ENCODE measurements at places on chromosomes 16 and 17.

DNA sequence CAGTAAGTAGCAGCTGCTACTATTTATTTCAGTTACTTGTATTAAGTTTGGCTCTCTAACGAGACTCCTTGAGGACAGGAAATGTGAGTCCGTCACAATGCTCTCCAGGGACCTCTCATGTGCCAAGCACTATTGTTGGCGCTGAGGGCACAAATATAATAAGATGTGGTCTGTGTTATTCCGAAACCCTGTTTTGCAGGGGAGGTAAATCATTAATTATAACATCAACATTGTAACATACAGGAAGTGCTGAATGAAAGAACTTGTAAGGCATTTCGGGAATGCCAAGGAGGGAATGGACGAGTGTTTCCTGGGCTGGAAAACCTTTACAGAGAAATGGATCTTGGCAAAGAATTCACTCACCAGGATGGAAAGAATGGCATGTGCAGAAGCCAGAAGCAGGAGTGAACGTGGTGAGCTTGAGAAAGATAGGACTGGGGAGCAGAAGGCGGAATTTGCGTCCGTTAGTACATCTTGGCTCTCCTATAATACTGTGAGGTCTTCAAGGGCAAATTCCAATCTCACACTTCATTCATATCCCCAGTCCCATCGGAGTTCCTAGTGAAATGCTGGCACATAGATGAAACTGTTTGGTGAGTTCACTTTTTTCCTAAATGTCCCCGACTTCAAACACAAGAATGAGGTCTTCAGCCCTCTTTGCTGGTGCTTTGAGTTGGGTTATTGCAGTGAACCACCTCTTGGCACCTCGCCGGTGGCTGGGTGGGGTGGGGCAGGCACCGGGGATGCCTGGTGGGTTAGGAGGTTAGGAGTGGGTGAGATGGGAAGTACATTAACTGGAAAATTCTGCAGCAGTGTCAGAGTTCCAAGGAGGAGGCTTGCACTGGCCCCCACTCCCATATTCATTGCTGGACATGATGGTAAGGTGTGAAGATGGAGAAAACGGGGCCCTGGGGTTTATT is 11.5 kb downstream of the TAC4 start:
- DNase-seq, result no peak

DNA sequence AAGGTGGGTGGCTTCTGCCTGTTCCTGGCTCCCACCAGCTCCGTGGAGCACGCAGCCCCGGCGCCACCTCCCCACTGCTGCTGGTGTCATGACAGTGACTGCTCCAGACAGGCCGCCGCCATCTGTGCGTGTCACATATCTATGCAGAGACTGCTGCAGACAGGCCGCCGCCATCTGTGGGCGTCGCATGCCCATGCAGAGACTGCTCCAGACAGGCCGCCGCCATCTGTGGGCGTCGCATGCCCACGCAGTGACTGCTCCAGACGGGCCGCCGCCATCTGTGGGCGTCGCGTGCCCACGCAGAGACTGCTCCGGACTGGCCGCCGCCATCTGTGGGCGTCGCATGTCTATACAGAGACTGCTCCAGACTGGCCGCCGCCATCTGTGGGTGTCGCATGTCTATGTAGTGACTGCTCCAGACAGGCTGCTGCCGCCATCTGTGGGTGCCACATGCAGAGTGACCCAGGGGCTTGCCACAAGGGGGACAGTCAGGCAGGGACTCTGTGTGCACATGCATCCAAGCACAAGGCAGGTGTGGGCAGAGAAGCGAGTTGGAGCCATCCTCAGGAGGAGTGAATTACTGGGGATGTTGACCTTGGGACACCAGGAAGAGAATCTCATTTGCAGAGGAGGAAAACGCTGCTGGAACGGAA is 3.3 kb upstream of the FN3KRP start:
- DNase-seq, result no peak

GRCh38 chr17:39751016-39751543 is 13.3 kb downstream of the GRB7 start:
- DNase-seq, result no peak

GRCh38 chr17:65557349-65558310 is 3.8 kb downstream of the AXIN2 start:
- no peak for DNase-seq

- no peak for DNase-seq
Measured at GRCh38 chr17:78323826-78324390, 36.0 kb downstream of the SOCS3 start.

DNA sequence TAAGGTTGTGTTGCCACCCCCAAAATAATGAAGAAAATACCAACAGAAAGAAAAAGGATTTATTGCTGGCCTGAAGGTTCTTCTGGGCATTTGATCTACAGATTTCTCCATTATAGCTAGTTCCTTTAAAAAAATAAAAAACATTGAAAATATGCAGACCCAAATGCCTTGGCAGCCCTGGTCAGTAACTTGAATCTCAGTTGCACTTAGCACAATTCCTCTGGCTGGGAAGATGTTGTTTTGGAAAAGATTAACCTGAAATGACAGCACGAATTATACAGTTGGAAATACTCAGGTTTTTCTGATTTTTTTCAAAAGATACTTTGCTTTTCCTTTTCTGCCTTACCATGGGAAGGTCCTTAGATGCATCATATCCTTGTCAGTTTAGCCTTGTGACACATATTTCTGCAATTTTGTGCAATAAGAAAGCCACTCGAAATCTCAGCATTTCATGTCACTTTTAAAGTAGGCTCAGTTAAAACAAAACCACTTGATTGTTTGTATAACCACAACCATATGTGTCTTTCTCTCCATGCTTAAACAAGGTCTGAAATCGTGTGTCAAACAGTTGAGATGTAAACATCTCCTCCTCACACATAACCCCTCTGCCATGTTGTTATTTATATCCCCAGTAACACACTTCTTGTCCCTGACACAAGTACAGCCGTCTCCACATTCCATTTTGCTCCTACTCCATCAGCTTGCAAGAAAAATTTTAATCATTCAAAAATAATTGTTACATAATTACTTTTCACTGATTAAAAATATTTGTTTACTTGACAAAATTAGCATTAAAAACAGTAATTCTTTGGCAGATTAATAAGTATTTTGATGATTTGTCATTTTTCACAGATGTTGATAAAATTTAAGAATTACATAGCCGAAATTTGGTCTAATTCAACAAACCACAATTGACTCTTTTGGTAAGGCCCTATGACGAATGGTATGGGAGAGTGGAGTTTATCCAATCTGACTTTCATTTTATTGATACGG is 61.1 kb downstream of the SIAH1 start:
- DNase-seq, result no peak

DNA sequence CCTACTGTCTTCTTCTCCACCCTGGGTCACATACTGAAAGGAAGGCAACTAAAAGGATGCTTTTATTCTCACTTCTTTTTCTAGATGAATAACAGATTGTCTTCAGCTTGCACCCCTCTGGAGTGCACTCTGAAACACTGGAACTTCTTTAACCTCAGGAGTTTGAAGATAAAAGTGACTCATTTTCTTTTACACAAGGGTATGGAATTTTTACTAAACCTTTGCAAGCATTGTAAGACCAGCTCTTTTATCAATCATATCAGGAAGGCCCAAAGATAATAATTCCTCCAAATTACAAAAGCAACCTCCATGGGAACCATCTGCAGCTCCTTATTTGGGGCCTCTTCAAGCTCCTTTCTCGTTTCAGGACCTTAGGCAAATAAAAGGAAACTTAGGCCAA is 193.5 kb upstream of the KIF2B start:
- no peak for DNase-seq

DNA sequence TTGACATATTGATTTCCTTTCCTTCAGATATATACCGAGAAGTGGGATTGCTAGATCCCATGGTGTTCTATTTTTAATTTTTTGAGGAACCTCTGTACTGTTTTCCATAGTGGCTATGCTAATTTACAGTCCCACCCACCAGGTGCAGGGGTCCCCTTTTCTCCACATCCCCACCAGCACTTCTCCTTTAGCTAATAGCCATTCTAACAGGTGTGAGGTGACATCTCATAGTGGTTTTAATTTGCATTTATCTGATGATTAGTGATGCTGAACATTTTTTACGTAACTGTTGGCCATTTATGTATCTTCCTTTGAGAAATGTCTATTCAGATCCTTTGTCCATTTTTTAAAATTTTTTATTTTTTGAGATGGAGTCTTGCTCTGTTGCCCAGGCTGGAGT is 93.9 kb downstream of the SDR42E1 start:
- DNase-seq, result no peak

DNA sequence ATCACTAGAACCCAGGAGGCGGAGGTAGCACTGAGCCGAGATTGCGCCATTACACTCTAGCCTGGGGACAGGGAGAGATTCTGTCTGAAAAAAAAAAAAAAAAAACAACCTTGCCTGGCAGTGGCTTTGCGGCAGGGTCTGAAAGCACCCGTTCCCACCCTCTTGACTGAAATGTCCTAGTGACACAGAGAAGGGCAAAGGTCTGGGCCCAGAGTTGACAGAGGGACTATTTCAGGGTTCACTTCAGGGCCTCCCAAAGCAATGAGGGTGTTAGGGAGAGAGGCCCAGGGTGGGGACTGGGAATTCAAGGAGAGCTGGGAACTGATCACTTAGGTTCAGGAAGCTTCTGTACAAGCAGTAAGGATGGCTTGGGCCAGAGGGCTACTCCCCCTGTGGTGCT is 13.8 kb upstream of the CDRT15L2 start:
- DNase-seq, result no peak

DNA sequence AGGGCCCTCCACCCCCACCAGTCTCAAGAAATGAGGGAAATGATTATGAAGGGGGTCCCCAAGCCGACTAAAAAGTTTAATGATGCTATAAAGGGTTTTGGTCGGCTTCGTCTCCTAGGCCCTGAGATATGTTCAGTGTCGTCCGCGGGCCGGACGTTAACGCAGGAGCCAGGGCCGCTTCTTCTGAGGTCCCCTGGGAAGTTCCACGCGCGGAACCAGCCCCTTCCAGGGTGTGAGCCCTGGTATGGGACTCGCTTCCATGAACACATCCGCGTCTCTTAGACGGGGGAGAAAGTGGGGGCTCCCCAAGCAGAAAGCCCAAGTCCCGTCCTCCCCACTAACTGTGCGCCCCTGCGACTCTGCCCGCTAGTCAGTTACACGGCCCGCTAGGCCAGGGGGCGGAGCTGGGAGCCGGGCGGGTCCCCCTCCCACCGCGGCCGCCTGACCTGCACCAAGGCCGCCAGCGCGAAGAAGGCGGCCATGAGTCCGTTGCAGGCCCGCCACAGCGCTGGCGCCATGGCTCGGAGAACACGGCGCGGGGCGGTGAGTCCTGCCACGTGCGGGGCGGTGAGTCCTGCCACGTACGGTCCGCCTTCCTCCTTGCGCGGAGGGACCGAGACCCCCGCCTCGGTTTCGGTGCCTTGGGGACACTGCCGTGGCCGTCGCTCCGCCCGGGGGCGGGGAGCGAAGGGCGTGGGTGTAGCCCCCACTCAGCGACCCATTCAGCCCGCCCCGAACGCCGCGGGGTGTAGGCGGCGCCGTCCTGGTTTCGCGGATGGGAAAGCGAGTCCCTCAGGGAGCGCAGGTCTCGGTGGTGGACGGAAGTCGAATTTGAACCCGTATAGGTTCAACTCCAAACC is at the start of gene TMEM220:
Gene TMEM220, minus strand, starts transcription at position 690 of the 860 bp plus-strand sequence. Its CDS starts 172 bp downstream, at position 518.
- DNase-seq, result no peak

GRCh38 chr17:6870841-6871240 is 39.3 kb upstream of the TEKT1 start:
- DNase-seq, result no peak

- DNase-seq, result no peak
Measured at GRCh38 chr16:17753434-17753833, 282.7 kb upstream of the XYLT1 start.

DNA sequence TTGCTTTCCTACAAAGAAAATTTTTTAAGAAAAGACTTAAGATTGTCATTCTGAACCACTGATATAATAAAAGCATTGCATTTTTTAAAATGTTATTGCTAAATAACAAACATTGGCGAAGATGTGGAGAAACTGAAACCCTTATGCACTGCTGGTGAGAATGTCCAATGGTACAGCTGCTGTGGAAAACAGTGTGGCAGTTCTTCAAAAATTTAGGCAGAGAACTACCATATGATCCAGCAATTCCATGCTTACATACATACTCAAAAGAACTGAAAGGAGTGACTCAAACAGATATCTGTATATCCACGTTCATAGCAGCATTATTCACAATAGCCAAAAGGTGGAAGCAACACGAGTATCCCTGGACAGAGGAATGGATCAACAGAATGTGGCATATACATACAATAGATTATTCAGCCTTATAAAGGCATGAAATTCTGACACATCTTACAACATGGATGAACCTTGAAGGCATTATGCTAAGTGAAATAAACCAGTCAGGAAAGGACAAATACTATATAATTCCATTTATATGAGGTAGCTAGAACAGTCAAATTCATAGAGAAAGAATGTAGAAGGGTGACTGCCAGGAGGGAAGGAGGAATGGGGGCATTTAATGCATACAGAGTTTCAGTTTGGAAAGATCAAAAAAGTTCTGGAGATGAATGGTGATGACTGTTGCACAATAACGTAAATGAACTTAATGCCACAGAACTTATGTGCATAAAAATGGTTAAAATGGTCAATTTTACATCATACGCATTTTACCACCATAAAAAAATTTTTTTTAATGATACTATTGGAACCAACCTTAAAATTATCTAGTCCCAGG is 92.1 kb downstream of the CACNG1 start:
- DNase-seq, result no peak

DNA sequence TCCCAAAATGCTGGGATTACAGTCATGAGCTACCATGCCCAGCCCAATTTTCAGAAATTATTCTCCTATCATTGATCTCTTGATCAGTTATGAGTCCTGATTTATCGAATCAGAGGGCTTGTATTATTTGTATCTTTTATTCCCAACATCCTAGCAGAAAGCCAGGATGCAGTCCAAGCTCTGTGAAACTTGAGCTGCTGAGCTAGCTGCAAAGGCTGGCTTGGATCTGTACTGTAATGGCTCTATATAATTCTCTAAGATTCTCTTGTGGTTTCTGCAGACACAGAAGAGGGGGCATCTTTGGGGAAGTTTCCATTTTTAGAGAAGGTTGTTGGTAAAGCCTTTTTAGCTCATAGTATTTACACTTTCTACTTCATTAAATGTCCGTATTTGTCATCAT is 227.1 kb downstream of the MAP2K4 start:
- no peak for DNase-seq

DNA sequence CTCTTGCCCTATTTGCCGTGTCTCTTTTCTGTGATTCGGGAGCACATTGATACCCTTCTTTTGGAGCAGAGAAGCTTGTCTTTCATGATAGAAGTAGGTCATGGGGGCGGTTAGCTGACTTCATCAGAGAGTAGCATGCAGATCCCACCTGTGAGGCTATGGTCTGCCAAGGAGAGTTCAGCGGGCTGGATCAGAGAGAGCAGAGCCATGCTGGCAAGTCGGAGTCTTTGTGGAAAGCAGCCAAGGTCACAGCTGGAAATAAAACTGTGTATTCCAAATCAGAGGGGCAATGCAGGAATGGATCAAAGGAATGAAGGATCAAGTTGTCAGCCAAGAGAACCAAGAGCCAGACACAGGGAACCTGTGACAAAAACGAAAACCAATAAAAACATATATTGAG is 595.9 kb downstream of the WWOX start:
- no peak for DNase-seq

DNA sequence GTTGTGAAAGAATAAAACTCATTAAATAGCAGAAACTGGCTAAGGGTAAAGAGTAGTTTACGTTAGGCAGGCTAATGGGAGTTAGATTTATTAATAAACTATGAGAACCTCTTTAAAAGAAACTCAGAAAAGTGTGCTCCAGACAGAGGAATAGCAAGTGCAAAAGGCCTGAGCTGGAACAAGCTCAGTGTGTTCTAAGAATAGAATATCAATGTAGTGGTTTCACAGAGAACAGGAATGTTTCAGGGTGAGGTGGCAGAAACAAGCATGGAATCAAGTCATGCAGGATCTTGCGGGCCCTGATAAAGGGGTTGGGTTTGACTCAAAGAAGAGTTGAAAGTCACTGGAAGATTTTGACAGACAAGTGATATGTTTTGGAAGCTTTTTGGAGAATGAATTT is 164.0 kb upstream of the HS3ST3A1 start:
- no peak for DNase-seq
